ENCODE measurements at places on chromosomes 11 and 22.
A peak's percentile ranks its signal among the peaks of the same experiment; 100 is the strongest.

DNA sequence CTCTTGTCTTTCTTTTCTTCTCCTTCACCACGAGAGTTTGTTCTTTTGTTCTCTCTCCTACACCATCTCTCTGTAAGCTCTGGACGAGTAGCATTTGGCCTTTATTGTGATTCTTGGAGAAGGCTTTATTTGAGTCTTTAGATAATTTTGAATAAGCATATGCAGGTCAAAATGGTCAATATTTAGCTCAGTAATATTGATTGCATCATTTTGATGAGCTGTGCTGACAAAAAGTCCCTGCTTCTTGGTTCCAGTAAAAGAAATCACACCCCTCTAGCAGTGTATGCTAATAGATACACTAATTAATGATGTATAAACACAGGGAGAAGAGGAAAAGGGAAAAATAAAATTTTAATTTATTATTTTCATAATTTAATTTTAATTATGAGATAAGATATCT, 25.8 kb upstream of the MUC15 start:
- no peak for DNase-seq

DNA sequence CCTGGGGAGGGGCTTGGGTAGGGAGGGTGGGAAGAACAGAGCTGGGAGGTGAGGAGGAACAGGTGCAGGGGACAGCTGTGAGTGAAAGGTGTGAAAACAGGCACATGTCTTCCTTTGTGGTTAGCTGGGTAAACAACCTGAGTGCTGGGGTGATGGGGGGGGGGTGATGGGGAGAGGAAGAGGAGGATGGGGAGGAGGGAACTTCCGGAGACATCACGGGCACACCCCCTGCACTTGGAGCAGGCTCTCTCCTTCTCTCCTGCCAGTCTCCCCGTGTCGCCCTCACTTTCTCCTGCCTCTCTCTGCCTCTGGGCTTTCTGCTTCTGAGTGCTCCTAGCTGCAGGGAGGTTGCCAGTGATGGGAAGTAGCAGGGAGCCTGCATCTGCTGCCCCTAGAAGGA, 8.8 kb downstream of the CXCR5 start:
- DNase-seq, result peak; percentile 92

GRCh38 chr22:24101966-24102365, 79.3 kb upstream of the SUSD2 start:
- no peak for DNase-seq

DNA sequence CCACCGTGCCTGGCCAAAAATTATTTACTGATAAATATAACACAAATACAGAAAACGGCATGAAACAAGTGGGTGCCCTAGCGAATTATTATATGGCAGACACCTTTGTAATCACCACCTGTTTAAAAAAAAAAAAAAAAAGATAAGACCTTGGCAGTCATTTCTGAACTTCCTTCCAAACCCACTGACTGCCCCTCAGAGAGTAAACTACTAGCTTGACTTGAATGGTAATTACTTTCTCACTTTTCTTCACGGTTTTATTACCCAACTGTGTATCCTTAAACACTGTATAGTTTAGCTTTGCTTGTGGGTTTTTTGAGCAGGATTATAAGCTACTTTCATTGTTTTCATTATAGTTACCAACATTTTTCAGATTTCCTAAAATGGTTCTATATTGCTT, 23.7 kb downstream of the SFI1 start:
- DNase-seq, result no peak

DNA sequence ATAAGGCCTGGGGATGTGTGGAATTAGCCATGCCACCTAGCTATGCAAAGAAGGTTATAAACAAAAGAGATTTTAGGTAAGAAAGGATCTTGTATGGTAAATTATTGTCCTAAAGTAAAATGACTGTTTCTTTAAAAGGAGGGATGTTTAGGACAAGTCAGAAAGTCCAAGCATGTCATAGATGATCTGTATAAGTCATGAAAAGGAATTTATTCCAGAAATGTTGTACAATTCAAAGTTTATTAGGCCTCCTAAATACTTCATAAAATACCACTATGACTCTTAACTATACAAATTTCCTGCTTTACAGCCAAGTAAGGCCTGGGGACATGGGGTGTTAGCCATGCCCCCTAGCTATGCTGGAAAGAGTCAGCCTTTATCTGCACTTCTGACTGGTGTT, 22.7 kb downstream of the OR5A2 start:
- DNase-seq, result no peak

DNA sequence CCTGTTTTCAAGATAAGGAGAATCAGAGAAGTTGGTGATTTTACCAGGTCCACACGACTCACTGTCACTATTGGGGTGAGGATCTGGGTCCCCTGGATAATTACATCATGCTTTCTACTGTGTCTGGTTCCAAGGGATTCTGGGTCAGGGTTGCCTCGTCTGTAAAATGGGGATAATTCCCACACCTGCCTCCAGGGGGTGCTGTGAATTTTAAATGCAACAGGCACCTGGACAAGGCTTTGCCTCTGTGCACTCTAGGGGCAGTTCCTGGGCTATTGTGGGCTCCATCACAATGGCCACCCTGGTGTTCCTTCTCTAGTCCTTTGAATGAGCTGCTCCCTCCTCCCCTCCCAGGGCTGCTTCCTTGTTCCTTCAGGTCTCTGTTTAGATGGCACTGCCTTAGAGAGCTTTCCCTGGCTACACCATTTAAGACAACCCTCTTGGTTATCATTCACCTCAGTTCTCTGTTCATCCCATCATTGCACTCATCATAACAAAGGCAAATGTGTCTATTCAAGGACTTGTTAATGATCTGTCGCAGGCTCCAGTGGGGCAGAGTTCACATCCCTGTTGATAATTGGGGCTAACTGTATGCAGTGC, 178.6 kb downstream of the MIAT start:
- peak; percentile 56 for DNase-seq

GRCh38 chr11:83477772-83478171, 191.6 kb upstream of the CCDC90B start:
- DNase-seq, result no peak

Data from RPMI8226 (cell line).